ENCODE measurements at places on chromosomes 5 and 9. TPM values are rescaled to one million over a fixed set of nuclear protein-coding genes. Genes with fewer than 3 reads are reported as not detected.

Gene CTXN3
- total RNA-seq, result not detected

Gene SLC27A4
- 22.3 TPM for total RNA-seq

Gene UGCG
- total RNA-seq, result 15.1 TPM

Gene KIF4B
- 0.32 TPM for total RNA-seq

Gene CSNK1A1
- 175 TPM for total RNA-seq

Gene DIRAS2
- total RNA-seq, result not detected

Gene SCGB3A2
- not detected for total RNA-seq

Gene PCA3
- total RNA-seq, result not detected

Gene FRMD3
- total RNA-seq, result 0.82 TPM

Gene ZFR
- 70.4 TPM for total RNA-seq

Gene LCN15
- total RNA-seq, result not detected

GRCh38 chr9:95246547-95246946, 71.0 kb downstream of the FANCC start:
- no peak for ATAC-seq

GRCh38 chr9:17669206-17669605, 90.3 kb downstream of the SH3GL2 start:
- no peak for ATAC-seq

DNA sequence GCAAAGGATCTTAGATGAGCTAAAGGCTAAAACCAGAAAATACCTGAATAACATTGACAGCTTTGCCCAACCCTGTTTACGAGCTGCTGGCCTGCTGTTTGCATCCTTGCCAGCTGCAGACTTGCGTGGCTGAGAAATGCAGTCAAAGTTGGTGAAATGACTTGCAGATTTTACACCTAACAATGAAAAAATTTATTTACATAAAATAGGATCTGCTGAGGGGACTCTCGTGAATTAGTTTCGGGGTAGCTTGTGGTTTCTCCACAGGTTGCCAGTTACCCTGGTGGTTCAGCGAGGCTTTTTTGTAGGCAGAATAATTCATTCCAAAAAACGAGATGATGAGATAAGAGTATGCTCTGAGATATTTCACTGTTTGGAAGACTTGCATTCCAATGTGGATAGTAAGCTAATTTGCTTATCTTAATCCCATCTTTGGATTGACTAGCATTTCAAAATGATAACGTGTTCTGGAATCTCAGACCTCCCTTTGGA, 65.7 kb upstream of the FANCC start:
- no peak for ATAC-seq

DNA sequence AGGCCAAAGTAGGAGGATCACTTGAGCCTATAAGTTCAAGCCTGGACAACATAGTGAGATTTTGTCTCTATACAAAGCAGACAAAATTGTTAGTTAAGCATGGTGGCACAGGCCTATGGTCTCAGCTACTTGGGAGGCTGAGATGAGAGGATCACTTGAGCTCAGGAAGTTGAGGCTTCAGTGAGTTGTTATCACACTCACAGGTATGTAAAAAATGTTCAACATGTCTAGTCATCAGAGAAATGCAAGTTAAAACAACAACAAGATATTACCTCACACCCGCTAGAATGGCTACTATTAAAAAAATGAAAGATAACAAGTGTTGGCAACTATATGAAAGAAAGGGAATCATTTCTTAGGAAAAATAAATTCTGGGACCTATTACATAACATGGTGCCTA, 341.5 kb upstream of the ST8SIA4 start:
- ATAC-seq, result no peak

GRCh38 chr5:139636207-139636792, 11.8 kb upstream of the CXXC5 start:
- peak; percentile 61 for ATAC-seq

- ATAC-seq, result no peak
Measured at GRCh38 chr5:149422366-149423048, 43.4 kb upstream of the IL17B start.

DNA sequence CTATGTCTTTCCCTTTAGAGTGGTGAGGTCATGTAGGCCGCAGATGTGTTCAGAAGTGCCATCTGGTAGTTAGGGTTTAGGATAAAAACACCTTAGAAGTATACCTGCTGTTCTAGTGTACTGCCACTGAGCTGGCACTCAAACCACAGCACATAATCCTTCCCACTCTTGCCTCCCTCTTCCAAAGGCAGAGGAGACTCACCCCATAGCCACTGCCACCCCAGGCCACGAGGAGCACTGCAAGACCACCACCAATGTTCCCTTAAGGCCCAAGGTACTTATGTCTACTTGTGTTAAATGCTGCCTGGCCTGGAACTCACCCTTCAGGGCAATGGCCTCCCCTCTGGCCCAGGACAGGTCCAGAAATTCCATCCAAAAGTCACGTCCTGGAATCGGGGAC, 379.5 kb upstream of the EDIL3 start:
- ATAC-seq, result no peak

DNA sequence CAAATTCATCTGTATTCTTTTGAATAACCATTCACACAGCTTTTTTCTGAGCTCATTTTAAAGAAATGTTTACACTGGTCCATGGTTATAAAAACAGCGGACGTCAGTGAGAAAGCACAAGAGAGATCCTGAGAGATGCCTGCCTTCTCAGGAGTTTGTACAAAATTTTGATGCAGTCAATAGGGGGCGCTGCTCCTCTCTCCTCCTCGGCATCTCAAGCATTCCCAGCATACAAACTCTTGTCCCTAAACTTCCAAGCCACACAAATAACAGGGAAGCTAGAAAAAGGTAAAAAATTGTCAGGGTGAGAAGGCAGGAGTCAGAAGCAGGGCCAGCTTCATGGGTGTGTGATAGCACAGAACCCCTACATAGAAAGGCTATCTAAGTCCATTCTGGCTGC, 11.2 kb upstream of the CCDC152 start:
- no peak for ATAC-seq

DNA sequence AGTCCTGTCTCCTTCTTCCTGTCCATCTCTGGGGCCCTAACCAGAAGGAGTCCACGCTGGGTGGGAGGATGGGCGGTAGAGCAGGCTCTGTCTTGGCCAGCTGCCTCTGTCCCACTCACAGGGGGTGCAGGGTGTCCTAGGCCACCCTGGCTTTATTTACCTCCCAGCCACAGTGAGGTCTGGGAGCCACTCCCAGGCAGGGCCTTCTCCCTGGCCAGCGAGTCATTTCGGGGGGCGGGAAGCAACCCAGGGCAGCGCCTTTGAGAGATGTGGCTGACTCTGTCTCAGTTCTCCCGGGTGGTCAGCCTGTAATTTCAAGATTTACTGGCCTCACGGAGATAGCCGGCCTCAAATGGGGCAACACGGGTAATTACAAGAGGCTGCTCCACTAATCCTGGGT, 67.4 kb upstream of the PTCH1 start:
- ATAC-seq, result no peak

DNA sequence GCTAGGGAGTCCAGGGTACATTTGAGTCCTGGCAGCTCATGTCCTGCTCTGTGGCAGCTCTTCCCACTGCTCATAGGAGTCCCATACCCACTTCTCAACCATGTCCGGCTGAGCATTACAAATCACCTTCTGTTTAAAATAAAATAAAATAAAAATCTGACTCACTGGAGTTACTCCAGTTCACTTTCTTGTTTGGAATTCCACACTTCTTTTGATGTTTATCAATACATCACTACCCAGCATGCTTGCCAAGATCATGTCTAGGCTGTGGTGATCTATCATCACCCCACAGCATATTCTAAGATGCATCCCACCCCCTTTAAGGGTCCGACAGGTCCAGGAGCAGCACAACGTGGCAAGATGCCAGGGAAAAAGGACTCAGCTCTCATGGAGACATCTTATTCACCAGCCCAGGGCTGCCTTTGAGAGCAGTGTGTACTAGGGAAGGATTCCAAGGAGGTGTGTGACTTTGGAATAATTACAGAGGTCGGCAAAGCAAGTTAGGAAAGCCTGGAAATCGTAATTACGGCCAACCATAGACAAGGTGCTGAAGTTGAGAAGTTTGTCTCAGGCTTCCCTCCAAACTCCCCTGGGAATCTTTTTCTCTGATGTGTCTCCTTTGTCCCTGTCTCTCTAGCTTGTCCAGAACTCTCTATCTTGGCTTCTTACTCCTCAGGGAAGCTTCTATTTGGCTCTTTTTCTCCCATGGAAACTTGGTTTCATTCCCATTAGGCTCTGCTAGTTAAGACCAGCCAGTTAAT, 111.4 kb upstream of the SLC1A3 start:
- no peak for ATAC-seq

- no peak for ATAC-seq
Measured at GRCh38 chr9:82209797-82210470, 221.4 kb downstream of the SPATA31D1 start.

- no peak for ATAC-seq
Measured at GRCh38 chr5:9335754-9336495, 209.9 kb downstream of the SEMA5A start.

DNA sequence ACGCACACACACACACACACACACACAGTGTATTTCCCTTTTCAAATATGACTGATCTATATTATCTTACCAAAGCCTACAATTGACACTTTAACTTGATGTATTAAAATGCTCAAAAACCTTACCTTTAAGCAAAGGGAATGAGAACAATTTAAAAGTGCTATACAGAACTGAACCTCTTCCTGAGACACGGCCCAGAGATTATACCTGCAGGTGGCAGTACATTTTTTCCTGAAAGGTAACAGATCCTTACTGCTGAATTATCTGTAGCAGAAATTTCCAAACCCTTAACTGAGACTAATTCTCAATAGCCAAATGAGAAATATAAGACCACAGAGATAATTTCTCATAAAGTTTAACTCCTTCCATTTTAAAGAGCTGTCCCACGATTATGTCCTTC, 91.1 kb downstream of the MYO10 start:
- ATAC-seq, result no peak

DNA sequence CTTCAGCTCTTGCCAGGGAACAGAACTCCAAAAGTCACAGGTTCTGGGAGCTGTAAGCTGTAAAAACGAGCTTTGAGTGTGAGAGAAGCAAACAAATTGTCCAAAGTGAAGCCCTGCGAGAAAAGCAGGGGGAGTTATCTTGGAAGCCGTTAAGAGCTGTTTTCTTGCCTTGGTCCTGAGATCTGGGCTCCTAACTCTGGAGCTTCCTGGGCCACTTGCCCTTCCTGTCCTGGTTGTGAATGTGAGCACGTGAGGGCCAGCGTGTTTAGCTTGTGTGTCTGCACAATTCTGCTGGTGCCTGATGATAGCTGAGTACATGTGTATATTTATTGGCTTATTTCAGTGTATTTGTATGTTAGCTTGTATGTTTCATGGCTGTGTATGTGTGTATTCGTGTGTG, 40.5 kb downstream of the DAB2IP start:
- ATAC-seq, result no peak

- no peak for ATAC-seq
Measured at GRCh38 chr5:71533142-71533541, 54.0 kb upstream of the MCCC2 start.

DNA sequence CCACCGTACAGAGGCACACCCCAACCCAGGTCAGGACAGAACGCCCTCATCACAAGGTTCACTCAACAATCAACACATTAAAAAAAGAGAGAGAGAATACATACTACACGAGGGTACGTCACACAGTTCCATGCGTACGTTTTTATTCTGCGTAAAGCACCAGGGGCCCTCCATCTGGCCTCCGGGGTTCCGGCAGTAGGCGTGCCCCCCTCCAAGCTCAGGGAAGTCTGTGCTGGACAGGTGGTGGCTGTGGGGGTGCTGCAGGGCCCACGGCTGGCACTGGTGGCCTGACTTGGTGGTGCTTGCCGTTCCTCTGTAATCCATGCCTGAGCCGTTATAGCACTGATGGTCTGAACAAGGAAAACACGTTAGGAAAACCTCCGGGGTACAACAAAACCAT, 219.2 kb downstream of the ROR2 start:
- no peak for ATAC-seq

GRCh38 chr5:19986031-19986619, 1.9 kb downstream of the CDH18 start:
- ATAC-seq, result no peak

- no peak for ATAC-seq
Measured at GRCh38 chr9:113425072-113425471, 14.5 kb downstream of the C9orf43 start.

DNA sequence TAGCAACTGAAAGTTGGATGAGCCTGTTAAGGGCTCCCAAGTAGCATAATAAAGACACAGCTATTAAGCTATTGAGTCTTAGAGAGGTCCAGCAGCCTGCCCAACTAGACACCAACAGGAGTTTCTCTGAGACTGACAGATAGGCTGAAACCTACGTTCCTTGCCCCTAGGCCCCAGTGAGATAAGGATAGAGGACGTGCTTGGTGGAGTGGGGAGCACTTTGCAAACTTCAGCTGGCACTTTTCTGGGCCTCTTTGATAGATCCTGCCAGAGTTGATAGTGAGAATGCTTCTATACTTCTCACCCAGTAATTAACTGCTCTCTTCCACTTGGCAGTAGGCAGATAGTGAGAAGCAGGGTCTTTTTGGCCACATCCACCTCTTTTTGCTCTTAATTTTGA, 20.8 kb upstream of the CTNNA1 start:
- no peak for ATAC-seq

DNA sequence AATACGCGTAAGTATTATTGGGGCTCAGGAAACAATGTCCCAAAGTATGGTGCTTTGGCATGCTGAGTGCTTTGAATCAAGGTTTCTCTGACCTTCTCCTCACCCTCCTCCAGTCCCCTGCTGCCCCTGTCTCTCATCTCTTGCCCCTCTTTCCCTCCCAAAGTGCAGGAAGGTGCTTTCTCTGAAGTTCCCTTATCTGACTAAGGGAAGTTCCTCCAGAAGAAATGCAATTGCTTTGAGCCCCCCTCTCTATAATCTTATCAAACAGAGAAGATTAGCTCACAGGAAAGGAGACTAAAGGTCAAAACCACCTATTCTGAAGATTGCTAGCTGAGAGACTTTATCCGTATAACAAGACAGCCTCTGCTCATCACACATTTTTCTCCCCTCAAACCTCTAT, 288.1 kb downstream of the ARL15 start:
- ATAC-seq, result peak; percentile 5

DNA sequence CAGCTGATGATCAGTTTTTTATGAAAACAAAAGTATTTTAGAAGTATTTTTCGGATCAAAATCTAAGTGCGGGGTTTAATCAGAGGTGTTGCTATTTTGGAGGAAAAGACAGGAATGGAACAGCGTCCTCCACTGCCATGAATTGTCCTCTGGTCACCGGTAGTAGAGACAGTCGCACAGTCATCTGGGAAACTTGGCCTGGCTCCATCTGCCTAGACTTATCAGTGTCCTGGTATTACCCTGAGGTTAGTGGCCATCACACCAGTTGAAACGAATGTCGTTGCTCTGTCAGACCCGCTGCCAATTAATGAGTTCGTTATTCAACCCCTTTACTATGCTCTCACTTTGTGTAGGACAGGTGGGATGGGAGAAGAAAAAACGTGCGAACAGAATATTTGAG, 8.2 kb downstream of the TLX3 start:
- ATAC-seq, result no peak
